Naive B cell (primary cell): ENCODE measurements at places on chromosomes 12 and 14.

DNA sequence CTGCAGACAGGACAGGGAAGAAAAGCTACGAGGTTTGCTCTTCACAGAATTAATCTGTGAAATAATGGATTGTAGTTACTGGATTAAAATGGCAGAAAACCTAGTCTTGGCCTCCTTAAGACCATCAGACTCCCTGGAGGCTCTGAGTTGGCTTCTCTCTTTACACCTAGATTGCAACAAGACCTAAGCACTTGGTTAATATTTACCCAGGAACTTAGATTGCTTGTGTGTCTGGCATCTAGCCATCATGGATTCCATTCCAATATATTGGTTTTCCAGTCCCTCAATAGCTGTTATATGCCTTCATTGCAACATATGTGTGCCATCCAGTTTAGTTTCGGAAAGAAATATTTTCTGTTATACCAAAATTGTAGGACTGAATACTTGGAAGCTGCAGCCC, 1.9 kb upstream of the GTF2A1 start:
- DNase-seq = no peak

GRCh38 chr12:60415351-60415750, 819.5 kb downstream of the SLC16A7 start:
- no peak for DNase-seq

- no peak for DNase-seq
Observed at GRCh38 chr14:68779761-68780323, 13.0 kb downstream of the ZFP36L1 start.

GRCh38 chr14:95216008-95216407, 58.7 kb upstream of the DICER1 start:
- no peak for DNase-seq

DNA sequence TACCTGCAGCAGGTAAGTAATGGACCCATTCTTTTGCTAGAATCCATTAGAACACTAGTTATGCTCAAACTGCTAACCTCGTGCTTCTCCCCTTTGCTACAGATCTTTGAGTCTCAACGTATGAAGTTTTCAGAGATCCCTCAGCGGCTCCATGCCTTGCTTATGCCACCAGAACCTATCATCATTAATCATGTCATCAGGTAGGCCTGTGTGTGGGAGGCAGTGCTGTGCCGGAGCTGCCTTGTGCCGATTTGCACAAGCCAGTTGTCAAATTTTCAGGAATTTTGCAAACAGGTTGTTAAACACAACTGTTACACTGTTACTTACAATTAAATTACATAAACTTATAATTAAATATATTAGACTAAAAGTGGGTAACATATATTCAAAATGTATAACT, 5.2 kb downstream of the SMARCD1 start:
- DNase-seq = no peak

DNA sequence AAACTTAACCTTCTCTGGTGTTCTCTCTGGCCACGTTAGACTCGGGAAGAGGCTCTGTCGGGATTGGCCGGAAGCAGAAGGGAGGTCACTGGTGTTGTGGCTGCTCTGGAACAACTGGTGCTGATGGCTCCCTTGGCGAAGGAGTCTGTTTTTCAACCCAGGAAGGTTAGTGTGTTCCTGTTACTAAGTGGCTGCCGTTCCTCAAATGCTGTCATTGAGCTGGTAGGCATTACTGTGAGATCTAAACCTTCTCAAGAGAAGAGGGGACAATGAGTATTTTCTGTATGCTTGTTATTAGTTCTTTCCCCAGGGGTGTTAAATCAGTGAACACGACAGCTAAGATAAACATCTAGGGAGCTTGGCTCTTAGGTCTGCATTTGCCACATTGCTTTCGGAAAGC, 18.3 kb downstream of the POP5 start:
- no peak for DNase-seq

- DNase-seq = no peak
Observed at GRCh38 chr12:51889216-51890132, 1.6 kb downstream of the ANKRD33 start.

GRCh38 chr12:13101821-13102375, 1.6 kb downstream of the GSG1 start:
- DNase-seq = peak; percentile 41

- no peak for DNase-seq
Observed at GRCh38 chr14:24712909-24713308, 78.9 kb upstream of the GZMB start.

- DNase-seq = no peak
Observed at GRCh38 chr12:49489720-49490119, 49.1 kb upstream of the KCNH3 start.

DNA sequence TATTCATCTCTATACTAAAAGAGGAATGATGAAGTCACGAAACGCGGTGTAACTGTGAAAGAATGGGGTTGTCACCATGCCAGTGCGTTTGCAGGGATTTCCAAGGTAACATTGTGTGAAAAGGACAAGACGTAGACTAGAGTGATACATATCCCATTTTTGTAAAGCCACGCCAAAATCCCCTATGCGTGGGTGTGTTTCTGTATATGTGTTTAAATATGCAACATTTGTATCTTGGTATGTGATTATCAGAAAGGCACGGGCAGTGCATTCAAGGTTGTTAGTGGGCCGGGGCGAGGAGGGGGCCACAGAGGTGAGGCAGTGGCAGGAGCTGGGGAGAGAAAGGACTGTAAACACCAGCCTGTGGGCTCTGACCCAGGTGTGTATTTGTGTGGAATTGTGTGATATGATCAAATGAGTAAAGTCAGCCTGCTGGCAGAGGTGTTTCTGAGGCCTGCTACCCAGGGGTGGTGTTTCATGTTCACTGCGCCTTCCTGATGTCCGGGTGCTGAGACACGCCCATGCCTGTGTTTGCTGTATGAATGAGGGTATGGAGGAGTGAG, 137.8 kb downstream of the ADGRD1 start:
- DNase-seq = no peak

DNA sequence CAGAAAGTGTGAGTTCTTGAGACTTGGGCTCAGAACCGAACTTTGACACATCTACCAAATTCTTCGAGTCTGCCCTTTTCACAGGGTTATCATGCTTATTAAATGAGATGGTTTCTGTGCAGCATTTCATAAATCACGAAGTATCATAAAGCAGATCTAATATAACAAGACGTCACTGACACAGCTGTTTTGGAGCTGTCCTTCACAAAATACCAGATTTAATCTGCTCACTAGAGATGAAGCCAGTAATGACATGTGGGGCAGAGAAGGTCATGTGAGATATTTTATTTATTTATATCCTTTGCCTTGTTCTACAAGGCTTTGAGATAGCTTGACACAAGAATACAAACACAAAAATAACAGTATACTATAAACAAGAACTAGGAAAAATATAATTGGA, 127.0 kb downstream of the RPAP3 start:
- no peak for DNase-seq

DNA sequence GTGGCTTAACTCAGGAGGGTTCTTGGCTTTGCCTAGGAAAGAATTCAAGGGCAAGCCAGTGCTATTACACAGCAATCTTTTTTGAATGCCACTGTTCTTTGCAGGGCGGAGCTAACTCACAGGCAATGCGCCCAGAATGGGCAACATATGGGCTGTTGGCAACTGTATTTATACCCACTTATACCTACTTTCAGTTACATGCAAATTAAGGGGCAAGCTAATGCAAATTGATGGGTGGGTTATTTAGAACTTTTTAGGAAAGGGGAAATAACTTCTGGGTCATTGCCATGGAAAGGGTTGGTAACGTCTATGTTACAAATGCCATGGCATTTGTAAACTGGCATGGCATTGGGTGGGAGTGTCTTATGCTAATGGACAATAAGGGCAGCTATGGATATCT, 85.4 kb downstream of the C12orf50 start:
- DNase-seq = no peak

- no peak for DNase-seq
Observed at GRCh38 chr14:94360945-94361565, 27.3 kb downstream of the SERPINA1 start.

DNA sequence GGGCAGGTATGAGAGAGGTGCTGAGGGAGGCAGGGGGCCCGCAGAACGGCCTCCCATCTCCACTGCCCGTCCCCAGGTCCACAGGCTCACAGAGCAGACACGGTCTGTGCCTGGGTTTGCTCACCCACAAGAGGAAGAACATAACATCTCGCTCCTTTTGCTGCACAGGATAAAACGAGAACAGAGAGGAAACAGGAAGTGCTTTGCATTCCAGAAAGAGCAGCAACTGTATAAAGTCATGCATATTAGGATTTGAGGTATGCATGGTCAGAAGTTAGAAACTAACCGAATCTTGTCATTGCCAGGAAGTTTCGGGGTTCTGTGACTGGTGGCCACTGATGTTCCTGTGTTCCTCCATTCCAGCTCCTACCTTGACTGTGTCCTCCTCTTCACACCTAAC, 25.0 kb downstream of the NTF3 start:
- no peak for DNase-seq

- DNase-seq = no peak
Observed at GRCh38 chr14:98226411-98226810, 1045.6 kb downstream of the BCL11B start.

DNA sequence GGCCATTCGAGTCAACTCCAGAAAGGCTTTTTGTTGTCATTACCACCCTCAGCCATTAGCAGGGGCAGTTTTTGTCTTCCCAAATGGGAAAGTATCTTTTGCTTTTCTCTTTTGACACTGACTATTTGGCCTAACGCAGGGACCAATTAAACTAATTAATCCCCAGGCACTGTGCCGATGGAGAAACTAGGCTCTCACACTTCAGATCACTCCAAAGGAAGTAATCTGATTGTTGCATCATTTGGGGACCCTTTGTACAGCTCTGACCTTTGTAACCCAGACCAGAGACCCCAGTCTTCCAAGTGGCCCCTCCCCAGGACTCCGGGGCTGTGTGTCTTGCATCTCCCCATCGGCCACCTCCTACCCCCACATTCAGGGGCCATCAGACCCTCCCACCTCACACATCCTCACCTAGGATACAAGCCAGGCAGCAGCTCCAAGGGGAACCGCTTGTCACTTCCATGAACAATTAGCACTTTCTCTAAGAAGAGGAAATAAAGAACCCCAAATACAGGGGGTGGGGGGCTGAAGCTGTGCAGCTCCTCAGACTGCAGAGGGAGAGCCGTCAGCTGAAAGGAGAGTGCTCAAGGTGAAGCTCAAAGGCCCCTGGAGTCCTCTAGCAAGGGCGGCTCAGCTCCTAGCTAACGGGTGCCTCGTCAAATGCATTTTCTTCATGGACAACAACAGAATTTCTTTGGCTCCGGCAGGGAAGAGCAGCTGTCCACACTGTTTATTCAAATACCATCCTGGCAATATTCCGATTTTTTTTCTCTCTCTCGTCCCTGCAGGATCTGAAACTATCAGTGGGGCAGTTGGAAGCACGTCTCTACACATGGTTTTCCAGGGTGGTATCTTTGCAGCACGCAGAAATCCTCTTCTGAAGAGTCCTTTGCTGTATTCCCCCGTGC, 64.3 kb upstream of the DIO3 start:
- DNase-seq = no peak

DNA sequence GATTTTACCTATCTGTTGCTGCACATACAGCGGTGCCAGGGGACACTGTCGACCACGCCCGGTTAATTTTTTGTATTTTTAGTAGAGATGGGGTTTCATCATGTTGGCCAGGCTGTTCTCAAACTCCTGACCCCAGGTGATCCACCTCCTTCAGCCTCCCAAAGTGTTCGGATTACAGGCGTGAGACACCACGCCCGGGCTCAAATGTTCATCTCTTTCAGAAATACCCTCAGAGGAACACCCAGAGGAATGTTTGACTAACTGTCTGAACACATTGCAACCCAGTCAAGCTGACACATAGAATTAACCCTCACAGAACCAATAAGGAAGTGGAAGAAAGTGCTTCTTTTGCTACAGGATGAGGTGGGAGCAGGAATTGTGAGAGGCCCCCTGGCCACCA, 15.0 kb upstream of the ETFBKMT start:
- no peak for DNase-seq

DNA sequence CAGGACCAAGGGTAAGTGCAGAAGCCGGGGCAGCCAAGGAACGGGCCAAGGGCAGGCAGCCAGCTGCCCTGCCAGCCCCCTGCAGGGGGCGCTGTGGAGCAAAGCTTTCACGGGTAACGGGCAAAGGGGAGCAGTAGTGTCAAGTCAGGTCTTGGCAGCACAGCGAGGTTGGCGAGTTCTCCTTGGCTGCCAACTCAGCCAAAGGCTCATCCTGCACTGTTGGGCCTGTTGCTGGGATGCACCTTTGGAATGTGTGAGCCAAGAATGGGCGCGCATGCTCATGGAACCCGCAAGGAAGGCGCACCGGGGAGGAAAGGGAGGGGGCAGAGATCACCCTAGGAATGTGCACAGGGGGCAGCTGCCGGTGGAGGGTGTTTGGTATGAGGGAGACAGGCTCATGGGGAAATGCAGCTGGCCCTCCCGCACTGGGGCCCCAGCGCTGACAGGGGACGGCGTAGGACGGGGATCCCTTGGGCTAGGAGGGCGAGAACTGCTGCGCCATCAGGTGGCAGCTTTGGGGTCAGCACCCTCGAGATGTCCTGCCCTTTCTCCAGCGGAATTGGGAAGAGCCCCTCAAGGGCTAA, 138.0 kb downstream of the ASCL4 start:
- no peak for DNase-seq

- DNase-seq = no peak
Observed at GRCh38 chr12:60308366-60308991, 712.6 kb downstream of the SLC16A7 start.

- DNase-seq = no peak
Observed at GRCh38 chr12:13228579-13228978, 32.1 kb downstream of the EMP1 start.

DNA sequence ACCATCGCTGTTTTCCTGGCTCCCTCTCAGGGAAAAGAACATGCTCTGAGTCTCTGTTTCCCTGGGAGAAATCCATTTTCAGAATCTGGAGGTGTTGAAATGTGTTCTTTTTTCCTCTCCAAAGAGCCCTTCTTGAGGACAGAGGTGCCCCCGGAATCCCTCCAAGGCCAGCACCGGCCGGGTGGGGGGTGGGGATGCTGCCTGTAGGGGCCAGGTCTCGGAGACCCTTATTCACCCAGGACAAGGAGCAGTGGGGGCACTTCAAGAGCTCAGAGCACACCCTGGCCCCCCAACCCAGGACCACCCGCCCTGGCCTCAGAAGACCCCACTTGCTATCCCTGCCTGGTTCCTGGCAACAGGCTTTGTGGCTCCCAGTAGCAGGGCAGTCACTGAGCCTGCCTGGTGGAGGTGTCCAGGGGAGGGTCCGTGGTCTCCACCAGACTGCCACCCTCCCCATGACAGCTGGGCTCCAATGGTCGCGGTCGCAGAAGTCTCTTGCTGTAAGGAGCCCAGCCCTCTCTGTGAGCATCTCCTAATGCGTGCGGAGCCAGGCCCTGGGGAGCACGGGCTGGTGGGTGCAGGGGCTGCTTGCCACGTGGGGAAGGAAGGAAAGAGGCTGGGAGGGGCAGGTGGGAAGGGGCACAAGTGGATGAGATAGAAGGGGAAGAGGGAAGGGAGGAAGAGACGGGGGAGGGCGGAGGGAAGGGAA, 13.2 kb upstream of the DIO3 start:
- no peak for DNase-seq

GRCh38 chr14:97077253-97077653, 280.1 kb downstream of the VRK1 start:
- no peak for DNase-seq
